NCI-H1105 treated with DMSO at 0.1 percent for 48 hours (cell line): ENCODE measurements at places on chromosomes 5 and 9.

GRCh38 chr9:16559418-16560188 lies 310.9 kb downstream of the BNC2 start:
- DNase-seq, result peak; percentile 74

DNA sequence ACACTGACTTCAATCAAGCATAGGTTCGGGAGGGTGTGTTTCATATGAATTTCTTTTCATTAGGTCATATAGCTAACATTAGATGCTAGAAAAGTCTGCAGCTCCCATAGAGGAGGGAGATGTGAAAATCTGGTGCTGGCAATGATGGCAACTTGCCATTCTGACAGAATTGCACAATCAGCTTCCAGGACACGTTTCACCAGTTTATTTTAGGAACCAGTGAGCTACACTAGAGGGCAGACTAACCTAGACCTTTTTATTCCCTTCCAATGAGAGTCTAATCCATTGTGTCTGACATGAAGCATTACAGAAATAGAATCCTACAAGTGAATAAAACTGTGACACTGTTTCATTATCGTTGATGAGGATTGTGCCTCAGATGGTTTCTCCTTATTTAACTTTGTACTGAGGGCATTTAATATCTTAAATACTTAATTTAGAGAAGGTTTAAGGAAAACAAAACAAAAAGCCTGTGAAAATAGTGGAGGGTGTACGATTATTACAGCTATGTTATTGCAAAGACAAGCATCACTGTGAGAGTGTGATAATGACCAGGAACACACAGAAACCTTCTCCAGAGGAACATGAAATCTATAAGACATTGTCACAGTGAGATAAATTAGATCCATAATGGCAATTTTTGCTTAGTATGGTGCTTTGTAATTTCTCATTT lies 363.3 kb upstream of the RPS23 start:
- peak; percentile 73 for DNase-seq

- no peak for DNase-seq
These were observed 28.4 kb upstream of the LAMC3 start for GRCh38 chr9:130980526-130980925.

- no peak for DNase-seq
These were observed 32.7 kb downstream of the ZNF366 start for GRCh38 chr5:72474516-72474915.

DNA sequence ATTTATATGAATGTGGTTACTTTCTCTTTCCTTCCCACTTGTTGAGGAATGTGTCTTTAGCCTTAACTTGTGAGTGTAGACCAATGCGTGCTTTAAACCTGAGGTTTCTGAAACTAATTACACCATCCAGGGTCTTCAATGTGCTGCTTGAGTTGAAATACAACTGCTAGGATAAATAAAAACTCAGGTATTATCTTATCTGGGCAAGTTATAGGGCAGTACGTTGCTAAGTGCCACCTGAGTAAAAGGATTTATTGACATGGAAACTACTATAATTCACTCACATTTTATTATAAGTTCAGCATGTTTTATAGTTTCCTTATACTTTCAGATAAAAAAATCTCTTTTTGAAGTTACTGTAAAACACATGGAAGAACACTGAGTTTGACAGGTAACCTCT lies 1136.8 kb upstream of the NUDT12 start:
- DNase-seq, result no peak

- DNase-seq, result no peak
These were observed 243.7 kb downstream of the KCTD16 start for GRCh38 chr5:144414202-144415029.

DNA sequence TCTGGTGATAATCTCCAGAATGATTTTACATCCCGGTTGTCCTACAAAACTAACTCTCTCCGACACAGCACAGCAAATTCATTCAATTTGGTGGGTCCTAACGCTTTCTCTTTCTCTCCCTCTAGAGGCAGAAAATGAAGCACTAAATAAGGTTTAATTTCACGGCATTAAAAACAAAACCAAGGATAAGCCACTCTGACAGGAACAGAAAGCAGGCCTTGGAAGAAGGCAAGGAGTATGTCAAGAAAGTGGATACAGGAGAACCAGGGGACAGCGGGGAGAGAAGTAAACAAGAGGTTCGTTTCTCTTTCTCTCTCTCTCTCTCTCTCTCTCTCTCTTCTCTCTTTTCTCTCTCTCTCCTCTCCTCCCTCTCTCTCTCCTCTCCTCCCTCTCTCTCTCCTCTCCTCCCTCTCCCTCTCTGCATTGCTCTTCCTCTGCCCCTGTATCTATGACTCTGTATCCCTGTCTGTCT lies 49.8 kb downstream of the EBF1 start:
- DNase-seq, result no peak

DNA sequence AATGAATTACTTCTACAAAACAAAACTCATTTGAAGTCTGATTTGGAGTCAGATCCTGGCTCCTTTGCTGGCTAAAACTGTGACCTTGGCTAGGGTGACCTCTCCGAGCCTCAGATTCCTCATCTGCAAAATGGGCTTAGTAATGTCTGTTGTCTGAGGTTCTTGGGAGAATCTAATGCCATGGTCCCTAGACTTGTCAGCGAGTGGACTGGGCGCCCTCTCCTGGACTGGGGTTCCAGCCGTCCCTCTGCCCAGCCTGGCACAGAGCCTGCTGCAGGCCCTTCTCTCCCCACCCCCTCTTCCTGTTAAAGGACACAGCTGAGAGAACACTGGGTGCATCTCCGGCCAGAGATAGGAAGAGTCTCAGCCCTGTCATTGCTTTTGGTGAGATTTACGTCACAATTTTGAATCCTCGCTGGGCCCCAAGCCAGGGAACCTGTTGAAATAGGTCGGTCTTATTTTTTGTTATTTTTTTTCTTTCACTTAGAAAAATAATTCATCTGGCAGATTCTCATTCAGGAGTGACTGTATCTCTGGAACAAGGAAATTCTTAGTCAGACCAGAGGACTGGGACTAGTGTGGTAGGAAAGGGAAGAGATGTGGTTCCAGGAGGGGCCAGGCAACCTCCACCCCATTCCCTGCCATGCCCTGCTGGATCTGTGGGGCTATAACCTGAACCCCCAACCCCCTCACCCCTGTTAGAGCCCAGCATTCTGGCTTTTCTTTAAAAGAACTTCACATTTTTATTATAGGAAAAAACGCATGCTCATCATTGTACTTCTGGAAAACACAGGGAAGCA lies 48.2 kb upstream of the RPL26L1 start:
- no peak for DNase-seq

- DNase-seq, result no peak
These were observed 1.1 kb downstream of the MAMDC2 start for GRCh38 chr9:70044490-70045307.

DNA sequence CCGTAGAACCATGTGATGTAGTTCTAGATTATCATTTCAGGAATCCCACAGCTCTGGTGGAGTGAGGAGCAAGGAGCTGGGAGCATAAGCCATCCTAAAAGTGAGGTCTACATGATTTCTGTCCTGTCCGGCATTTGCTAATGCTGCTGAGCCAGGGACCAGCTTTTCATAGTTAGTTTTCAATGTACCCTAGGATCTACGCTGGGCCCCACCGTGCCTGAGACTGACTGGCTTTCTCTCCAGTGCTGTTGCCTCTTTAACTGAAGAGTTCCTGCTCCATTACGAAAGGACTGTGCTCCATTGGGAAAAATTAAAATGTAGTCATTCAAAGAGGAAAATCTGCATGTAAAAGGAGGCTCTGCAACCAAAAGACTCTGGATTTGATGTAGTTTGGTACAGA lies 634.8 kb downstream of the DMRTA1 start:
- no peak for DNase-seq

DNA sequence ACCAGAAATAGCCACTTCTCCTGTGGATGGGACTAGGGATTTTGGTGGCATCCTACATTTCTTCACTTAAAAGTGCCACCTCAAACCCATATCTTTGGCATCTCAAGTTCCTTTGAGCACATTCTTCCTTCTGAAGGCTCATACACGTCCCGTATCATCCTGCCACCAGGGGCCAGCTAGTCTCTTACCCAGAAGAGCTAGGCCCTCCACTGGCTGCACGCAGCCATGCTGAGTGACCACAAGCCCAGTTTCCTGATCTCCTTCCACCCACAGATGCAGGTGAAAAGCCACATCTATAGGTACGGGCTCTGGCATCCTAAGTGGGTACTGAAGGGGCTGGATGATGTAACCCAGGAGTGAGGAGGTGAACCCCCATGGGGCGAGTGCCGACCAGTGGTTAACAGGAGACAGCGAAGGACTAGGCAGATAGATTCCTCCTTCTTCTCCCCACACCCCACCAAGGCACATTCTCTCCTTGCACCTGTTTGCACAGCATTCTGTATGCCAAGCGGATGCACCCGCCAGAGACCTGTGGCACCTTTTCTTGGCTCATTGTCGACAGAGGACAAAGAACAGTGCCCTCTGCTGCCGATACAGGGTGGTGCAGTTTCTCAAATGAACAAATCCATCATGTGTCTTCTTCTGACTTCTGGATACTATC lies 14.4 kb upstream of the SCGB3A1 start:
- DNase-seq, result peak; percentile 41

- no peak for DNase-seq
These were observed 244.5 kb upstream of the NMUR2 start for GRCh38 chr5:152649609-152650008.

GRCh38 chr9:76257311-76257710 lies 136.9 kb downstream of the RFK start:
- no peak for DNase-seq

- DNase-seq, result no peak
These were observed 211.9 kb upstream of the TRIM32 start for GRCh38 chr9:116475201-116475600.

- DNase-seq, result no peak
These were observed 126.4 kb upstream of the ZNF366 start for GRCh38 chr5:72633649-72634048.

- DNase-seq, result no peak
These were observed 15.0 kb upstream of the TMEM161B start for GRCh38 chr5:88283690-88284089.

- DNase-seq, result no peak
These were observed 272.1 kb downstream of the RASEF start for GRCh38 chr9:82790875-82791274.

DNA sequence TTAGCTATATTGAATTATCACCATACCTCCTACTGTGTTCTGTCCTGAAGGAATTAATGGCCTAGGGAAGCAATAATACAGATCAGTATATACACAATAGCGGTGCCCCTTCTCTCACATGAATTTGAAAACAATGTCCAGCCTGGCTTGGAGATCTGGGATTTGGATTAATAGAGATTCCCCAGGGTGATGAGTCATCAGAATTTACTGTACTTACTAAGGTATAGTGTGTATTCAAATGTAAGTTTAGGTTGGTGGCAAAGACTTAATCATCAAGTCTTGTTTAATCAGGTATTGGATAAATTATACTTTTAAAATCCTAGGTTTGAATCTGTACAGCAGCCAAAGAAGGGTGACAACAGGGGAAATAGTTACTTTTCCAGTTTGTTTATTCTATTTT lies 121.5 kb downstream of the FEM1C start:
- no peak for DNase-seq

DNA sequence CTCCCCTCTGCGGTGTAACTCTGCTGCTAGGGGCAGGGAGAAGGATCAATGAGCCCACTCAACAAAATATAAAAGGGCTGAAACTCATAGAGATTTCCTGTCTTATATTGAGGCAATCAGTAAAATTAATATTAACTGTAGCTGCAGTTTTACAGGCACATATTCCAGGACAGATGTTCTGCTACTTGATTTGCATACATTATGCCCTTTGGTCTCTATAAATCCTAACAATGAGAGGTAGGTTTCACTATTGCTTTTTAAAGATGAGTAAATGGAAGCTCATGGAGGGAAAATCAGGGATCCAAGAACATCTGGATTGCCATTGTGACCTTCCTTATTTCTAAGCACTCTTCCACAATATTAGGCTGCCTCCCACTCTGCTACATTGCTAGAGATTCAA lies 23.5 kb upstream of the TRIM32 start:
- no peak for DNase-seq

- no peak for DNase-seq
These were observed 100.0 kb downstream of the SEMA5A start for GRCh38 chr5:9445826-9446388.

- no peak for DNase-seq
These were observed 812.0 kb upstream of the ZNF608 start for GRCh38 chr5:125558466-125558865.

DNA sequence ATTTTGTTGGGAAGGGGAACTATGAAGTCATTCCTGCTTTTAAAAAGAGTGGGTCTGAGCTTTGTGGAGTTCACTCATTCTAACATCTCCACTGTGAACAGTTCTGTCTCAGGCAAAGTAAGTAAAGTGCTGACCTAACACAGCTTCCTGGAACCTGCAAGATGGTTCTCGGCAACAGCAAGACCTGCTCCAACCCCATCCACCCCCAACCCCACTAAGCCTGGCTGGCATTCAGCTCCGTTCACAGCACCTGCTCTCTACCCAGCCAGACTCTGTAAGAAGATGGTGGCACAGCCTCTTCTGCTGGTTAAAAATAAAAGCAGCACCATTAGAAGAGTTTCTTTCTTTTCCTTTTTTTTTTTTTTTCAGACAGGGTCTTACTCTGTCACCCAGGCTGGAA lies 42.0 kb downstream of the EPB41L4B start:
- no peak for DNase-seq

DNA sequence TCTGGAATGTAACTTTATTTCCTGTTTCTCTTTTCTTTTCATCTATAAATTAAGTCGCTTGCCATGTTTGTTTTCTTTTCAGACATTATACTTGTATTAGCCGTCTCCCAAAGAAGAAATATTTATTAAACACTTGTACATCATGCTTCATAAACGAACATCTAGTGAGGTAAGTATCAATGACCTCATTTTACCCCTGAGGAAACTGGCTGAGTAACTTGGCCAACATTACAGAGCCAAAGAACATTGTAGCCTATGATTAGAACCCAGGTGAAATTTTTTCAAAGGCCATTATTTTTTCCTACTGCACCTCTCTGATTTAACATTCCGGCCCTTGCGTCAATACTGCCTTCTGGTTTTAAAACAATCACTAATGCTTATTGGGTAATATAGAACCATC lies 4.2 kb downstream of the FREM1 start:
- no peak for DNase-seq

GRCh38 chr5:180779985-180780610 lies 22.5 kb downstream of the MGAT1 start:
- DNase-seq, result no peak

DNA sequence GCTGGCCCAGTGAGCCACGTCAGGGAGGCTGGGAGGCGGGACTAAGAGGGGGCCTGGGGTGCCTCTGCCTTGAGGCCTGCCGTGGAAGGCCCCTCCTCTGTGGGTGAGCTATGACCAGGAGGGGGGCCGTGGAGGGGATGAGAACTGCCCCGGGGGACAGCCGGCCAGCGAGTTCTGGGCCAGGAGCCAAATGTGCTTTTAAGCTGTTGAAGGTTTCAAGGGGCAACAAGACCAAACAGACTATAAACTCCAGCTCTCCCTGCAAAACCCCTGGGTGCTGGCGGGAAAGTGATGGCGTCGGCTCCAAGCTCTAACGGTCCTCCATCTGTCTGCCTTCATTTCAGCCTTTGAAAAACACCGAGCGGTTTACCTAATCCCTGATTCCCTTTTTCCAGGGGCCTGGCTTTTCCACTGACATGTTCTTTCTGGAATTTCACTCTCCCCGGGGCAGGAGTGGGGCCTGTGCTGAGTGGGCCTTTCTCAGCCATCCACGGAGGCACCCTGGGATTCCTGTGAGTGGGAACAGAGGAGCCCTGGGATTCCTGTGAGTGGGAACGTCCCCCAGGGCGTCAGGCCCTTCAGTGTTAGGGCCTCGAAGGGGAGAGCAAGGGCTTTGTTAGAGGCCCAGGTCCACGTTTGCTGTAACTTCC lies 65.6 kb downstream of the COL5A1 start:
- peak; percentile 94 for DNase-seq

GRCh38 chr5:6434731-6435130 lies 13.9 kb upstream of the UBE2QL1 start:
- no peak for DNase-seq
